AG10803 (cell line): ENCODE measurements at places on chromosomes 3 and 15.

- DNase-seq, result no peak
These were observed 521.0 kb upstream of the MDFIC2 start for GRCh38 chr3:70833239-70833960.

DNA sequence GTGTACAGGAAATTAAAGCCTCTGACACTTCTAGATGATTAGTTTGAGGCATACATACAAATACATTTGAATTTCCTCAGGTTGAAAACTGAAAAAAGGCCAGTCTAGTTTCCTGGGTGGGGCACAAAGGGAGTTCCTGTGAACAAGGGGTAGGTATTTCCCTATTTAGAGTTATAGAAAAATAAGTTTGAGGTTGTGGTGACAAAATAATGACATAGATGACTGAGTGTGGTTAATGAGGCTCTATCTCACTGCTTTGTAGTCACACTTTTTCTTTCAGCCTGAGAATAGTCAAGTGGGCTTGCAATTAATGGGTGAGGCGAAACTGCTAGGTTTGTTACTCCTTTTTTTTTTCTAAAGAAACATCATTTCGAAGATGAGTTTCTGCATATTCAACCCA lies 4.3 kb downstream of the SLCO3A1 start:
- no peak for DNase-seq

GRCh38 chr3:159987291-159987711 lies 1.3 kb upstream of the IL12A start:
- peak; percentile 74 for DNase-seq

GRCh38 chr3:21755896-21756295 lies 4.9 kb upstream of the ZNF385D start:
- DNase-seq, result no peak

DNA sequence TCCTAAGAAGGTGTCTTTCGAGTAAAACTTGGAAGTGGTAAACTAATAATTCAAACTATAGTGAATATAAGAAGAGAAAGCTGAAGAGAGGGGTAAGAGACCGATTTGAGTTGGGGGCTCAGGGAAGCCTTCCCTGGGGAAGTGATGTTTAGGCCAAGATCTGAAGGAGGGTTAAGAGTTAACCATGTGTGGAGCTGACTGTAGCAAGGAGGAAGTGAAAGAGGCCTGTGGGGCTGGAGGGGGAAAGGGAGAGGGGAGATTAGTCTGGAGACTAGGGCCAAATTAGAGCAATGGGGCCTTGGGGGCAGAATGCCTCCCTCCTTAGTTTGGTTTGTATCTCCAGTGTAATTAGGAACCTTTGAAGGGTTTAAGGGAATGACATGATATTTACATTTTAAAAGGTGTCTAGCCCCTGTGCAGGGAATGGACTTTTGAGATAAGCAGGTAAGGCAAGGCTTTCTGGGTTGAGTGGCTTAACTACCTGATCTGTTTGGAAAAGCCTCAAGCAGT lies 2.2 kb downstream of the ZNF592 start:
- DNase-seq, result no peak

DNA sequence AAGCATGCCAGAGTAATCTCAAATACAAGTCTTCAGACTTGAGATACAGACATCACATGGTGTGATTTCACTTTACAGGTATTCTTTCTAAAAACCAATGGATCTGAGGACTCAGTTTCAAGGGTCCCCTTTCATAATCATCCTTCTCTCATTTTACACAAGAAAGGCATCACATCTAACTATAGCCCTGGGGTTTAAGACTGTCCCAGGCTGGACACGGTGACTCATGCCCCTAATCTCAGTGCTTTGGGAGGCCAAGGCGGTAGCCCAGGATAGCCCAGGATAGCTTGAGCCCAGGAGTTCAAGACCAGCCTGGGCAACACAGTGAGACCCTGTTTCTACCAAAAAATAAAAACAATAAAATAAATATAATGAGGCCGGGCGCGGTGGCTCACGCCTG lies 36.4 kb downstream of the UBP1 start:
- no peak for DNase-seq

GRCh38 chr15:91660174-91660649 lies 193.3 kb upstream of the SLCO3A1 start:
- DNase-seq, result no peak

GRCh38 chr15:83747050-83747717 lies 93.3 kb downstream of the ADAMTSL3 start:
- peak; percentile 23 for DNase-seq

DNA sequence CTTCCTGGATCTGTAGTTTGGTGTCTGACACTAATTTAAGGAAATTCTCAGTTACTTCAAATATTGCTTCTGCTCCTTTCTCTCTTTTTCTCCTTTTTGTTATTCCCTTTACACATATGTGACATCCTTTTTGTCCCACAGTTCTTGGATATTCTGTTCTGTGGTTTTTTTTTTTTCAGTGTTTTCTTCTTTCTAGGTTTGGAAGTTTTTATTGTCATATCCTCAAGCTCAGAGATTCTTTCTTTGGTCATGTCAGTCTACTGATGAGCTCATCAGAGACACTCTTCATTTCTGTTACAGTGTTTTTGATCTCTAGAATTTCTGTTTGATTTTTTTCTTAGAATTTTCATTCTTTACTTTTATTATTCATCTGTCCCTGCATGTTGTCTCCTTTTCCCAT lies 140.5 kb downstream of the SPATA16 start:
- no peak for DNase-seq

- no peak for DNase-seq
These were observed 16.6 kb downstream of the ANKRD28 start for GRCh38 chr3:15781131-15781530.

DNA sequence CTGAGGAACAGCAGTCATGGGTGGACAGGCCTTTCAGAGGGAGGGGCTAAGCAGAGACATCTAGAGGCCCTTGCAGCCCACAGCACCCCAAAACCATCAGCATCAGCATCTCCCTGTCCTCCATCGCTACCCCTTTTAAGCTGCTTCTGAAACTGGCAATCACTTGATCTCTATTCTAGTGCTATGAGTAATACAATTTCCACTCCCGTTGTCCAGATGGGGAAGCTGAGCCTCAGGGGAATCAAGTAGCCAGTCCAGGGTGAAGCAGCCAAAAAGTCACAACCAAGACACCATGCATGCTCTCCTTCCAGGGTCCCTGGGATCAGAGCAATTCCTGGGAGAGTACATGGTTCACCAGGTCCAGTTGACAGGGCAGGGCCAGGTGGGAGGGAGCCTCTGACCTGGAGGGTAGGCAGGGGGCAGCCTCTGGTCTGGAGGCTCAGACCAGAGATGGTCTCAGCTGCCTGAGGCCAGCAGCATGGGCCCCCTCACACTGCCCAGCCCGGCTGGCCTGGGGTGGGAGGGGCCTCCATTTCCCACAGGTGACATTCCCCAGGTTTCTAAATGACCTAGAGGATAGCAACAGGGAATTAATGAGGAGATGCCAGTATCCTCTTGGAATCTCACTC lies 30.0 kb downstream of the KLHL25 start:
- DNase-seq, result peak; percentile 68

- DNase-seq, result no peak
These were observed 39.9 kb upstream of the SOX14 start for GRCh38 chr3:137724240-137724639.

DNA sequence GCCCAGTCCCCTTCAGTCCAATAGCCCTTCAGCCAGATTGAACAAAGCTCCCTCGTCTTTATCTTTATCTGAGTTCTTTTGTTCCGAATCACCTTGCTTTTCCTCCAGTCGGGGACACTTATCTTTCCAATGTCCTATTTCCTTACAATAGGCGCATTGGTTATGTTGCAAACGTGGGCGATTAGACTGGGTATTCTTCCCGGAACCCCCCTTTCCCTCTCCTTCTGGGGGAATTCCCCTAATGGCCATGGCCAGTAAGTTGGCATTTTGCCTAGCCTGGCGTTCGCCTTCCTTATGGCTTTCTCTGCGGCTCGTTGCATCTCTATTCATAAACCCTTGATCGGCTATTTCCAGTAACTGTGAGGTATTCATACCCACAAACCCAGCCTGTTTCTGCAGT lies 82.2 kb upstream of the VEPH1 start:
- DNase-seq, result no peak

GRCh38 chr15:27824841-27825422 lies 274.2 kb downstream of the OCA2 start:
- DNase-seq, result no peak

- no peak for DNase-seq
These were observed 117.9 kb downstream of the TLE3 start for GRCh38 chr15:69979783-69980182.

DNA sequence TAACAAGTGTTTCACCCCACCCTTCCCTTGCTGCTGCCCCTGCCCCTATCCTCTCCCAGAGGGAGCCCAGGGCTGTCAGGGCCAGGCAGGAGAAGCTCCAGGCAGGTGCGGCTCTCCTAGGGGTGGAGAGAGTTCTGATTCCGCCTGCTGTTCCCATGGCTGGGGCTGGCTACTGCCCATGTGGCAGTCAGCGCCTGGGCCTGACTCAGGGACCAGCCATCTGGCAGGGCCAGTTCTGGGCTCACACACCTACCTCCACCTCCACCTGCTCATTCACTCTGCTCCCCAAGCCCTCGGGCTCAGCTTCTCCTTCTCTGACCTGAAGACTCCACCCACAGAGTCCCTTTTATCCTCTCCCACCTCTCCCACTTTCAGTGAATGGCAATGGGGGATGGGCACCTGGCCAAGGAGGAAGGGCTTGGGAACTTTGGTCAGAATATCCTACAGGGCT lies 23.4 kb downstream of the AMOTL2 start:
- DNase-seq, result no peak

- peak; percentile 70 for DNase-seq
These were observed 28.4 kb downstream of the P3H2 start for GRCh38 chr3:190092250-190092649.

GRCh38 chr15:96306321-96306720 lies 24.2 kb upstream of the NR2F2 start:
- DNase-seq, result no peak

DNA sequence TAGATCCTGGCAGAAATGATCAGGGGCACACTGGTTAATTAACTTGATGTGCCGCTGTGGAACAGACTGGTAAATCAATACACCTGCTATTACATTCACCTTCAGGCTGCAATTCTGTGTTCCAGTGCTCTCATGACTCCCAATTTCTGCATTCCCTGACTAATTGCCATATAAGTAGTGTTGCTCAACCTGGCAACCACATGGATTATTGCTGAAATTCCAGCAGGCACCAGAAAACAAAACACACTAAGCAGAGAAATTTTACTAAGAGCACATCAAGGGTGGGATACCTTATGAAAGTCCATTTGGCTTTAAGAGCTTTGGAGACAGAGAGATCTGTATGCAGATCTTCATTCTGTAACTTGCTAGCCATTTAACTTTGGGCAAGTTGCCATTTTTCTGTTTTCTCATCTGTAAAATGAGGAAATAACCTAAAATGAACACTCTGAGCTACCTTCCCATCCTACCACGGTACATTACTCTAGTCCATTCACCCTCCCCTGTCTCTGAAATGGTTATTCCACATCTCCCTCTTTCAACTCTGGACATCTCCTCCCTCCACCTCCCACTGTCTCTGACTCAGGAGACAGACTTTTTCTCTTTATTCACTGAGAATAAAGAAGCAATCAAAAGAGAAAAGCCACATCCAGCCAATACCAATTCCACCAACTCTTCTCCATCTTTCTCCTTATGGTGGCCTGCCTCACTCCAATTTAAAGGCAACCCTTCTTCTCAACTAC lies 54.6 kb downstream of the STAC start:
- peak; percentile 82 for DNase-seq

- DNase-seq, result no peak
These were observed 82.7 kb downstream of the SLC25A26 start for GRCh38 chr3:66303491-66303901.

DNA sequence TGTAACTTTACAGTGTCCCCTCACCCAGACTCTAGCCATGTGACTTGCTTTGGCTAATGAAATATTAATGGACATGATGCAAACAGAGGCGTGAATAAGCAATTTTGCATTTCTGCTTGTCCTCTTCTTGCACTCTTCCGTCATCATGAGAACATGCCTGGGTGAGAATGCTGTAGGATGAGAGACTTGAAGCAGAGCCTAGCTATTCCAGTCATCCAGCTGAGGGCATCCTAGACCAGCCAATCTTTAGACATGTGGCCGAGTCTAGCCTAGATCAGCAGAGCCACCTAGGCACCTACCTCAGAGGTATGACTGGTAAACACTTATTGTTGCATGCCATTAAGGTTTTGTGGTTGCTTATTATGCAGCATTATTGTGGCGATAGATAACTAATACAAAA lies 450.5 kb upstream of the AZI2 start:
- peak; percentile 28 for DNase-seq

GRCh38 chr3:123341-123740 lies 73.2 kb upstream of the CHL1 start:
- DNase-seq, result no peak

DNA sequence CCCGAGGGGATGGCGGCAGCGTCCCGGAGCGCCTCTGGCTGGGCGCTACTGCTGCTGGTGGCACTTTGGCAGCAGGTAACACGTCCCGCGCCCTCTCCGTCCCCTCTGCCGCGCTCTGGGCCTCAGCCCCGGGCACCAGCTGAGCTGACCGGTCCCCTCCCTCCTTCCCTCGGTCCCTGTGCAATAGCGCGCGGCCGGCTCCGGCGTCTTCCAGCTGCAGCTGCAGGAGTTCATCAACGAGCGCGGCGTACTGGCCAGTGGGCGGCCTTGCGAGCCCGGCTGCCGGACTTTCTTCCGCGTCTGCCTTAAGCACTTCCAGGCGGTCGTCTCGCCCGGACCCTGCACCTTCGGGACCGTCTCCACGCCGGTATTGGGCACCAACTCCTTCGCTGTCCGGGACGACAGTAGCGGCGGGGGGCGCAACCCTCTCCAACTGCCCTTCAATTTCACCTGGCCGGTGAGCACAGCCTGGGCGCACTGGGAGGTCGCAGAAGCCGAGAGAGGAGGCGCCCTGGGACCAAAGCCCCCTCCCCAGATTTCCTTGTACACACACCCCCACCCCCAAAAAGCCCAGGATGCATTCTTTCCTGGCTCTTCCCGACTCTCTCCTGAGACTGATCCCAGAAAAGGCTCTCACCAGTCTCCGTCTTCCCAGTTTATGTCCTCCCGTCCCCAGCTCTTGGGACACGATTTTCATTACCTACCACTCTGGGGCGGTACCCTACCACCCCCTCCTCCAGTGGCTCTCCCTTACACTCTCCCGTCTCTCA lies 705 bp downstream of the DLL4 start:
- peak; percentile 45 for DNase-seq

DNA sequence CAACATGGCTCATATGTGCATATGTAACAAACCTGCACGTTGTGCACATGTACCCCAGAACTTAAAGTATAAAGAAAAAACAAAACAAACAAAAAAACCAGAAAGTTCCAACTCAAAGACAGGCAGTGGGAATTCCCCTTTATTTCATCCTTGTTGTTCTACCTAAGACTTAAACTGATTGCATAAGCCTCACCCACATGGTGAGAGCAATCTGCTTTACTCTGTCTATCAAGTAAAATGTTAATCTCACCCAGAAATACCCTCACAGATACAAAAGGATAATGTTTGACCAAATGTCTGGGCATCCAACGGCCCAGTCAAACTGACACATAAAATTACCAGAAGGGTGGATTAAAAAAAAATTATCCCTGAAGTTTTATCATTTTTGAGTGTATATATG lies 190.9 kb upstream of the PLSCR5 start:
- no peak for DNase-seq

DNA sequence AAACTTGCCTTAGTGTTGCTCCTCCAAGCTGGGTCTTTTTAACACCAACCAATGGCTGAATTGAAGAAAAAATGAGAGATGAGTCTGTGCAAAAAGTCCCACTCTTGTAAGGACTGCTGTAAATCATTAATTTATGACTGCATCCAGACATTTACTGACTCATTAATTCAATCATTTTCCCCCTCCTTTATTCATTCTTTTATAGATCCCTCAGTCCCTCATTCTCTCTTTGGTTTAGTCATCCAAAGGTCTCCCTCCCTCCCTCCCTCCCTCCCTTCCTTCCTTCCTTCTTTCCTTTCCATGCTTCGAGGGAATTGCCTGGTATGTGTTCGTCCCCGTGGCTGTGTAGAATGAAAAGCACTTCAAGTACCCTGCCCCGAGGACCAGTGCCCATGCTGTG lies 35.3 kb upstream of the MRPS22 start:
- DNase-seq, result no peak
